ENCODE measurements at places on chromosomes 11 and 22.

DNA sequence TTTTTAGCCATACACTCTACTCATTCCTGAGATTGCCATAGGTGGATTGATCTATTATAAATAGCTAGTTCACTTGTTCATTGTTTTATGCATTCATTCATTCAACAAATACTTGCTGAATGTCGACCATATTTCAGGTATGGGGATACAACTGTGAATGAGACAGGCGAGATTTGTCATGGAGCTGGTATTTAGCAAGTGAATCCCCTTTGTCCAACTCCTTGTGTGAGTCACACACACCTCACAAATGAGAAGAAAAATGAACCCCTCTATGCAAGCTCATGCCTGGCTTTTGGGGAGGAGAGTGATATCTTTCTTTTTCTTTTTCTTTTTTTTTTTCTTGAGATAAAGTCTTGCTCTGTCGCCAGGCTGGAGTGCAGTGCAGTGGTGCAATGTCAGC, 1.8 kb upstream of the AMPD3 start:
- no peak for DNase-seq

GRCh38 chr11:58562375-58562800, 13.3 kb downstream of the LPXN start:
- no peak for DNase-seq

GRCh38 chr22:42918500-42918899, 61.4 kb upstream of the ARFGAP3 start:
- no peak for DNase-seq

DNA sequence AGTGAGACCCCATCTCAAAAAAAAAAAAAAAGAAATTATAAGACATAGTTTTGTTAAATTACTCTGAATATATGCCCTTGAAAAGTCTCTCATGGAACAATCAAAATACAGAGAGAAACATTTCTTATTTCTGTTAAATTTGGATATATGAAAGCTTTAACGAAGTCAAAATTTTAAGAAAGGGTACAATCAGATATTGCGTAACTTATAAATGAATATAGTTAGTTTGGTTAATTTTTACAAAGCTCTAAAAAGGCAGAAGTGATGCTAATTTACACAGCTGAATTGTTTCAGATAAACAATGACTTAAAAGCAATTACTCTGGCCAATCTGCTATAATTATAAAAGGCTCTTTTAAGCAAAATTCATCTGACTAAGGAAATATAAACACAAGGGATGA, 611.6 kb upstream of the CCDC179 start:
- no peak for DNase-seq

GRCh38 chr11:1260023-1260501, 37.2 kb downstream of the MUC5B start:
- DNase-seq, result no peak

- DNase-seq, result no peak
Measured at GRCh38 chr11:60485987-60486386, 6.6 kb upstream of the MS4A12 start.

GRCh38 chr22:47602732-47603131, 840.3 kb downstream of the TBC1D22A start:
- no peak for DNase-seq
